ENCODE measurements at places on chromosomes 3 and 15. TPM values are rescaled to one million over a fixed set of nuclear protein-coding genes. Genes with fewer than 3 reads are reported as not detected.

WNT5A gene
- 3.6 TPM for total RNA-seq

ACKR2 gene
- 0.15 TPM for total RNA-seq

CPNE4 gene
- total RNA-seq, result not detected

NRROS gene
- total RNA-seq, result 0.58 TPM

COLQ gene
- total RNA-seq, result 0.66 TPM

MGLL gene
- total RNA-seq, result 78.1 TPM

LSAMP gene
- total RNA-seq, result 12.2 TPM

SMCO1 gene
- not detected for total RNA-seq

SCG3 gene
- not detected for total RNA-seq

MKRN2OS gene
- total RNA-seq, result 0.33 TPM

PRSS50 gene
- not detected for total RNA-seq

TRMT10C gene
- 34.8 TPM for total RNA-seq

SLC22A14 gene
- 0.15 TPM for total RNA-seq

NR2E3 gene
- total RNA-seq, result not detected

RHCG gene
- total RNA-seq, result not detected

ADGRG7 gene
- total RNA-seq, result not detected

PROS1 gene
- 25.2 TPM for total RNA-seq

CEMIP gene
- 613 TPM for total RNA-seq

TBC1D23 gene
- total RNA-seq, result 84.5 TPM

ADPRH gene
- 3.6 TPM for total RNA-seq

SLC33A1 gene
- total RNA-seq, result 39.7 TPM

SLC24A5 gene
- total RNA-seq, result not detected

BRK1 gene
- total RNA-seq, result 118 TPM

PARP3 gene
- 30.5 TPM for total RNA-seq

NME9 gene
- total RNA-seq, result not detected

ALDH1L1 gene
- not detected for total RNA-seq

GPR27 gene
- not detected for total RNA-seq

CDHR4 gene
- total RNA-seq, result not detected

LTF gene
- not detected for total RNA-seq

CHRM5 gene
- under 0.01 TPM for total RNA-seq
